ENCODE measurements at places on chromosomes 6 and 20.
A peak's percentile ranks its signal among the peaks of the same experiment; 100 is the strongest.

DNA sequence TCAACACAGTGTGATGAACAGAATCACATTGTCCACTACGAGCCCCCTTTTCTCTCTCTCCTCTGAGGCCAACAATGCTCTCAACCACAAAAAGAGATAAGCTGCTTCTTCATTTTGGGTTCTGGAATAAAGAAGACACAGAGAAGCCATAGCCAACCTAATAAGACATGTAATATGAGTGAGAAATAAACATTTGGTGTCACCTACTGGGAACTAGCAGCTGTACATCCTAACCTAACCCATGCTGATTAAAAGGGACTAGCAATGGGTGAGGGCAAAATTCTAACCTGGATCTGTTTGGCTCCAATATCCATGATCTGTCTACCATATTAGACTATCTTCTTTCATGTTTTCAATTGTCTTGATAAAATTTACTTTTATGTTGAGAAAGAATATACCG, 369.1 kb upstream of the MARCKS start:
- no peak for DNase-seq

DNA sequence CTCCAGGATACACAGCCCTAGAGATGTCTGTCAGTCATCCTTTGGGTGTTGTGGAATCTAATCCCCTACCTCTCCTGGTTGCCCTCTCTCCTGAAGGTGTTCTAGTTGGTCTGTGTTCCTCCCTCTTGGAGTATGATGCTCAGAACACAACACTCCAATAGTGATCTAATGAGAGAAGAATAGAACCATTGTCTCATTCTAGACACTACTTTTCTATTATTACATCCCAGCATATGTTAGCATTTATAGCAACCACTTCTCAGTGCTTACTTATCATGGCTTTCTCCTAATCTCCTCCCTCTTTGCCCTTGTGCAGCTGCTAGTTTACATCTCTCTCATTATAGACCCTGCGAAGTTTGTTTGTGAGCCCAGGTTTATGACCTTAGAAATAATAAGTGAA, 109.0 kb downstream of the UNC5CL start:
- no peak for DNase-seq

- DNase-seq, result no peak
These were observed 31.3 kb downstream of the AKIRIN2 start for GRCh38 chr6:87670707-87671106.

GRCh38 chr6:131828080-131828479, 20.3 kb downstream of the ENPP1 start:
- no peak for DNase-seq

DNA sequence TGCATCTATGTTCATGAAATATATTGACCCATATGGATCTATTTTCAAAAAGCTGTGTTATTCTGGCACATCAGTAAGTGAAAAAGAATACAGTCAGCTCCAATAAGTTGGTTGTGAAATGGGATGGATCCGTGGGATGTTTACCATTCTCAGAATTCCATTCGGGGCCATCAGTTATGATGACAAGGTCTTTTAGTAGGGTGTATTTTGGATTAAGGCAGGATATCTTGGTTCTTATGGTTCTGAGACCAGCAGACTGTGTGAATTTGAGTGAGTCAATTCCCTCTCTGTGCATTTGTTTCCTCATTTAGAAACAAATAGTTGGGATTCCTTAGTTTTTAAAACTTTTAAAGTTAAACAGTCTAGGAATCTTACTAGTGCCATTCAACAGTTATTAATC, 287.4 kb downstream of the CD109 start:
- DNase-seq, result no peak

DNA sequence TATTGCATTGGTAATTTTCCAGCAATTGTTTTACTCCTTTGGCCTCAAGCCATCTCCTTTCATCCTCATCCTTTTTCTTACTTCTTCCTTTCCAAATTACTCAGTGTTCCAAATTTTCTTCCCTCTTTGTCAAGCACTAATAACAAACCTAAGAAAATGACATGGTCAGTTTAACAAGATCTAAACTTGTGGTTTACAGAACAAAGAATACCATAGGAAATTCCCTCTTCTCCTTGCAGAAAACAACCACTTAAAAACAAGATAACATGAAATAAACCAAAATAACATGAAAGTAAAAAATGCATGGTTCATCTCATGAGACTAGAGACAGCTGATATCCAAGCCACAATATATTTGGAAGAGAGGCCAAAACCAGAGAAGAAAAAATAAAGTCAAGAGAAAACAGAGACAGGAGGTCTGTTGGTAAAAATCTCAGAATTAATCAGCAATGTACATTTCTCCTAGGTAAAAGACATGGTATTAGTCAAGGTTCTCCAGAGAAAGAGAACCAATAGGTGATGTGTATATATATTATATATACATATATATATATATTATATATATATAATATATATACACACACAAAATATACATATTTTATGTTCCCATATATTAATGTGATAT, 51.0 kb upstream of the SENP6 start:
- no peak for DNase-seq

DNA sequence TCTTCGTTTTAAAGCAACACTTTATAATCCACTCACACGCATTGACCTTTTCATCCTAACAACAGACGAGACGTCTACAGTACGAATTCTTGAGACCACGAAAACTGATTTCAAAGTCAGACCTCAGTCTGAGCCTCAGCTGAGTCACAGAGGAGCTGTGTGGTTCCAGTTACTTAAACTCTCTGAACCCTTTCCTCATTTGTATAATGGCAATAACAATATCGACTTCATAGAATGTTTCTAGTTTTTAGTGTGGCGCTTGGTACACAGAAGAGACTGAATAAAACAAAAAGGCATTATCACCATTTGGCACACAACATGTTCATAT, 236.9 kb downstream of the ATXN1 start:
- no peak for DNase-seq

DNA sequence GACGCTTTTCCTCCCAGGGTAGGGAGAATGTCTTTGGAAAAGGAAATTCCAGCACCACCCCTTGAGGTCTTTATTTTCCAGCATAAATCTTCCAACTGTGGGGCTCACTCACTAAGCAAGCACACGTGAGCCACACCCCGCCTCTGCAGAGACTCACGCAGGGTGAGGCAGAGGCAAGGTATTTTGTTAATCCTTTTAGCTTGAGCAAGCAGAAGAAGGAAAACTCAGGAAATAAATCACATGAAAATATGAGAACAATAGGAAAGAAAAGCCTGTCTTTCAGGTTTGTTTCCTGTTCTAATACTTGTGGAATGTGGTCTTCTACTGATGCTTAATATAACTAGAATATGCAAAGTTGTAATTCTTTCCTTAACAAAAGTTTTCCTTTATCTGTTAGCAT, 4.1 kb upstream of the PHACTR2 start:
- no peak for DNase-seq

GRCh38 chr6:152136449-152136825, 329.0 kb downstream of the ESR1 start:
- DNase-seq, result no peak

DNA sequence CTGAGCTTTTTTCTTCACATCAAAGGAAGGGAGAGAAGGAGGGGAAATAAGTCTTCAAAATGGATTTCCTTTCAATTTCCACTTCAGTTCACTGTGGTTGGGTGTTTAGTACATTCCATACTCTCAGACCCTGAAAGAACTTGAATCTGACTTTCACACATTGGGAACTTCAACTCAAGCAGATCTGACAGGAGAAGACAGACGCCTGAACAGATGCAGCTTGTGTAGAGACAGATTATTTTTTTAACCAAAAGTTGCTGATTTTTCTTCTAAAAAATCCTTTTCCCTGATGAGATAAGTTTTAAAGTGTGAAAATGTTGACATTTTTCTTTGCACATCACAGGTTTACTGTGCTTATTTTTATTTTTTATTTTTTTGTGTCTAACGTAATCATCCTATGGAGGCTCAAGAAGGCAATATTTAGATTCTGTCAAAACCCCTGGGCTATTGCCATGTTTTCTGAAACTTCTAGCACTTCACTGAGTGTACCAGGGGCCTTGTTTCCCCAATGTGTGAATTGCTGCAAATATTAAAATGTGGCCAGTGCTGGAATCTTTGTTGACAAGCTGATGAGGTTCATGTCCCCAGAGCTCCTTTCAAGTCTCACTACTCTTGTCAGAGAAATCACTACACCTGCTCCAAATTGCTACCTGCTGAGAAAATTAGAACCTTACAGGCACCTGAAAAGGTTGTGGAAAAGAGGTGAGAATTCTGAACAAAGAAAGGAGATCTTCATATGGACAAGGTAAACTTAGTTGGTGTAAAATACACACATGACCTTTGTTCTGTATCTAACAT, 214.8 kb upstream of the BTBD3 start:
- no peak for DNase-seq

DNA sequence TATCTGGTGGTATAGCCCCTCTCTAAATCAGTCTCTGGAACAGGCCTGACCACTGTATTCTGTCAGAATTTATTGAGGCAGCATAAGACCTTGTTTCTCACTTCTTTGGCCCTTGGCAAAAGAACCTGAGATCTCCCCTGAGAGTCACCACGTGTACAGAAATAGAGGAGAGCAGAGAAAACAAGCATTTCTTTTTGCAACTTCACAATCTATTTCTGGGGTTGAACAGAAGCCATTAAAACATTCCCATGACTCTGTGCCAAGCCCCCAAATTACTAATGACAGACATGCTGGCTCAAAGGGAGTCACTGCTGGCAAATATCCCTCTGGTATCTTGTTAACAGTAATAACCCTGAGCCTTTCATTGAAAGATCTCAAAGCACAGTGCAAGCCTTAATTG, 395.3 kb downstream of the MAFB start:
- no peak for DNase-seq

DNA sequence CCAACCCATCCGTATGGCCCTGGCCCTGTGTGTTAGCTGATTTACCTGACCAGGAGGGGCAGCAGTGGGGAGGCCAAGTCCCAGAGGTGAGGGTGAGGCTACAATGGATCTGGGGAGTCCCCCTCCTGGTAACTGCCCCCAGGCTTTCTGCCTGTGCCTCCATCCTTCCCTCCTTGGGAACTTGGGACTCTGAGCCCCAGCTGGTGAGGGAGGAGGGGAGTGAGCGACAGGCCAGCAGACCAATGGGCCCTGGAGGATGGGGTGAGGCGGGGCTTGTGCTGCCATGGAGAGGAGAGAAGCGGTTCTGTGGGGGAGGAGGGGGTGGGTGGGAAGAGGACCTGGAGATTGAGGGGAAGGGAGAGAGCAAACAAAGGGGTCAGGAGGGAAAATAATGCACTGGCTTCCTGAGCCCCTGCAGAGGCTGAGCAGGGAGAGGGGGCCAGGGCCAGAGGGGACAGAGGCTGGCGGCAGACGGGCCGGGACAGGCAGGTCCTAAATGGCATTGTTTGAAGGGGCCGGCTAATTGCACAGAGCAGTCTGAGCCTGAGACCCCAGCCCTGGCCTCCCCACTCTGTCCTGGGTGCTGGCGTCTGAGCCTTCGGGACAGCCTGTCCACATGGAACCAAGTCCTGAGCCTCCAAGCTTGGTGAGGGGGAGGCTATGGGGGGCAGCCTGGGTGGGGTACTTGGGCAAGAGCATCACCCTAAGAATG, 17.5 kb downstream of the DNMT3B start:
- DNase-seq, result peak; percentile 74

DNA sequence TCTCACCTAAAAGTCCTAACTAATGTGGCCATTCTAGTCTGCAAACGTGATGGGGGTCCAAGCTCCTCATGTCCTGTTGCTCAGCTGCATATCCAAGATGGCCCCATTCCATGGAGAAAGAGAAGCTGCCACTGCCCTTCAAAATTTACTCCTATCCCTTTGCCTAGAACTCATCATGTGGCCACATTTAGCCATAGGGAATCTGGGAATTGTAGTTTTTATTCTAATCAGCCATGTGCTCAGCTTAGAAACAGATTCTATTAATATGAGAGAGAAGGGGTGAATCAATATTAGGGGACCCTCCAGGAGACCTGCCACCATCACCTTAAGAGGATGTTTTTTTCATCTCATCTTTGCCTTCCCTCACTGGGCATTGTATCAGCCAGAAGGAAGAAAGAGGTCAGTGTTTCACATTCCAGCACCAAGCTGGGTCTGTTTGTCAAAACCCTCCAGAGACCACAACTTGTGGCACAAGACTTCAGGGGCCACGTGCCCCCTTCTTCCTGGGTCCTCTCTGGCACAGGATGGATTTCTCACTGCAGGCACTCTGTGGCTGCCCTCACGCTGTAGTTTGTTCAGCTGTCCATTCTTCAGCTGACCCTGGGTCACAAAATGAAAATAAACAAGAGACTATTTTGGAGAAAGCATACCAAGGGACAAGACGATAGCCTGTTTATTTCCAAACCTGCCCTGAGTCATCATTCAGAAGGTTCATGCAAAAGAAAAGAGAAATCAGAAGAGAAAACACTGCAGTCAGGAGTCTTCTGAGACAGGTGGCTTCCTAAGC, 172.0 kb downstream of the EYA2 start:
- DNase-seq, result no peak

- no peak for DNase-seq
These were observed 166.3 kb upstream of the EEF1E1 start for GRCh38 chr6:8268606-8269005.

- no peak for DNase-seq
These were observed 39.6 kb downstream of the MDGA1 start for GRCh38 chr6:37658121-37658520.

DNA sequence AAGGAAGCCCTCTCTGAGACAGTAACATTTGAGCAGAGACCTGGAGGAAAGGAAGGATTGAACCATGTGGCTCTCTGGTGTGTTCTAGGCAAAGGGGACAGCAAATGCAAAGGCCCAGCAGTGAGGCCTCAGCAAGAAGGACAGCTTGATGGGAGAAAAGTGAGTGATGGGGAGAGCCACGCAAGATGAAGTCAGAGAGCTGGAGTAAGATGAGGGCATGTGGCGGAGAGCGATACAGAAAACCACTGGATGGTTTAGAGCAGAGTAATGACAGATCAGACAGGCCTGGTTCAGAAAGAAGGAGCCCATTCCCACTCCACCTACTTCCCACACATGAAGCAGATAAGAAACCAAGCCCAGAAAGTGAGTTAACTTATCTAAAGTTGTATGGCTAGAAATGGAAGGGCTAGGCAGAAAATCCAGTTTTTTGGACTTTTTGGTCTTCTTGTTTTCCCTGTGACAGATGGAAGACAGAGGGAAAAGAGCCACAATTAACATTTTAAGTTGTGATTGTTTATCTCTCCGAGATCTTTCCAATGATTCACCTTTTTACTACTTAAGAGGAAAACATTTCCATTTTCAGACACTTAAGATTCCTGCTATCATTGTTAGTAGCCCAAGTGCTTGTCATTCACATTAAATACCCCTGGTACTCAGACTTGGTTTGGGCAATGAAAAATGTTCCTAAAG, 723 bp upstream of the SNPH start:
- DNase-seq, result no peak

DNA sequence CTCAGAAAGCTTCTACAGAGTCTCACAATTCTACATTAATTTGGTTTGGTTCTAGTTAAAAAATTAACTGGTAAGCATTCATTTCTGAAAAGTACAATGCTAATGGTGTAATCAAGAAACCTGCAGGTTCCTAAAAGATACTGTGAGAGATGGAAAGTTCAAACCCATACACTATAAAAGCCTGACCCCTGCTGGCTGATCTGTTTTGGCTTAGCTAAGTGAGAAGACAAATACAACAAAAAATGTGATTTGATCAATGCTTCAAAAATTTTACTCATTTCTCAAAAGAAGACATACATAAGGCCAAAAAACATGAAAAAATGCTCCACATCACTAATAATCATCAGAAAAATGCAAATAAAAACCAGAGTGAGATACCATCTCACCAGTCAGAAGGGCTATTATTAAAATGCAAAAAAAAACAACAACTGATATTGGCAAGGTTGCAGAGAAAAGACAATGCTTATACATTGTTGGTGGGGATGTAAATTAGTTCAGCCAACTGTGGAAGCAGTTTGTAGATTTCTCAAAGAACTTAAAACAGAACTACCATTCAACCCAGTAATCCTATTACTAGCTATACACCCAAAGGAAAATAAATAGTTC, 102.8 kb downstream of the MOXD1 start:
- DNase-seq, result peak; percentile 33
